HFFc6 (cell line): ENCODE measurements at places on chromosomes 11 and 22.
A peak's percentile ranks its signal among the peaks of the same experiment; 100 is the strongest.

GRCh38 chr11:56841210-56841810 is 92.8 kb upstream of the OR9G4 start:
- DNase-seq, result peak; percentile 52

DNA sequence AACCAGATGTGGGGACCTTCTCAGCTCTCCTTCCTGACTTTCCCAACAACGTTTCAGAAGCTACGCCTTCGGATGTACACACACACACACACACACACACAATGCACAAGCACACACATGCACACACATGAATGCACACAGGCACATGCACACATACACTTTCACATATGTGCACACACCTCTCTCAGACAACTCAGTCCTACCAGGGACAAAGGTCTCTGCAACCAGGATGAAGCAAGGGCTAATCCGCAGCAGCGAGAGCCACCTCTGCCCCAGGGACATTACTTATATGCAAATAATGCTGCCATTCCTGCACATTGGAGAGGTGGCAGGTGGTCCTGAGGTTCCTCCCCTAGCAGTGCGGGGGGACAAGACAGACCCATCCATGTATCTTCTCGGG is 27.4 kb upstream of the LINC01488 start:
- no peak for DNase-seq

GRCh38 chr11:100681064-100681502 is 6.0 kb upstream of the ARHGAP42 start:
- no peak for DNase-seq

DNA sequence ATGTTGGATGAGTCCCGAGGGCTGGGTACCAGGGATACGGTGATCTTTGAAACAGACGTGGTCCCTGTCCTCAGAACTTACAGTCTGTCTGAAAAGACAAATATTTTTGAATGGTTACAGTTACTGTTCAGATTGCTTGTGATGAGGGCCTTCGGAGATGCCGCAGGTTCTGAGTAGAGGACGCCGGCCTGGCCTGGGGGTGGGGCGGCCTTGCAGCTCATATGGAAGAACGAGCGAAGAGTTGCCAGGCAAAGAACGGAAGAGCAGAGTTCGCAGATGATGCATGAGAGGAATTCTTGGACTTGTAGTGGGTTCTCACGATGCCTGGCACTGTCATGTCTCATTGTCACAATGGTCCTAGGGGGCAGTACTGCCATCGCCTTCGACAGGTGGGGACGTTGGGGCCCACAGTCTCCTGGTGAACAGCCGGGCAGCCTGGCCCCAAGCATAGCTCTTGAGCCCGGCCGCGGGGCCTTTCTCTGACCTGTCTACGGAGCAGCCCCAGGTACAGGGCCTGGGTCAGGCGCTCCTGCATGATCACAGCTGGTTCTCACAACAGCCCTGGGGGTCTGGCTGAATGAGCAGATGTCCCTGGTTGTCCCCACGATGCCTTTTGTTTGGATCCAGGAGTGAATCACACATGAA is 60.9 kb upstream of the PARVG start:
- no peak for DNase-seq

DNA sequence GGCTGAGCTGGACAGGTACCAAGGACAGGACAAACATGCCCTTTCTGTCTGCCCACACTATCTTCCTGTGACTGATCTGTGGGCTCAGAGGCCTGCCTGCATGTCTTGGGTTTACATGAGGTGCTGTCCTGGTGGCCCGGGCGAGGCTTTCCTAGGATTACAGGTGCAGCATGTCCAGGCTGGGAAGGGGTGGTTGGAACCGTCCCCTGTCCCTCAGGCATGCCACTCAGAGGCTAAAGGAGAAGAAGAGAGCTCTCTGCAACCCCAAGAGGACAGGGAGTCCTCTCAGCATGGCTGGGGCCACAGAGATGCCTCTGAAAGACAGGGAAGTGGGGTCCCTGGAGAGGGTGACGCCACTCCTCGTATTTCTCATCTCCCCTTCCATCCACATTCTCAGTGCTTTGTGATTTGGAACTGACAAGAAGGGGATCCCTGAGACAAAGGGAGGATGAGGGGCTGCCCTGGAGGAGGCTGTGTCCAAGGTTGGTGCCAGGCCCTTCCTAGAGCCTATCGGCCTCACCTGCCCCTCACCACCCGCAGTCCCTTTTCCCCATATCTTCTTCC is 64.6 kb upstream of the LMO1 start:
- no peak for DNase-seq

DNA sequence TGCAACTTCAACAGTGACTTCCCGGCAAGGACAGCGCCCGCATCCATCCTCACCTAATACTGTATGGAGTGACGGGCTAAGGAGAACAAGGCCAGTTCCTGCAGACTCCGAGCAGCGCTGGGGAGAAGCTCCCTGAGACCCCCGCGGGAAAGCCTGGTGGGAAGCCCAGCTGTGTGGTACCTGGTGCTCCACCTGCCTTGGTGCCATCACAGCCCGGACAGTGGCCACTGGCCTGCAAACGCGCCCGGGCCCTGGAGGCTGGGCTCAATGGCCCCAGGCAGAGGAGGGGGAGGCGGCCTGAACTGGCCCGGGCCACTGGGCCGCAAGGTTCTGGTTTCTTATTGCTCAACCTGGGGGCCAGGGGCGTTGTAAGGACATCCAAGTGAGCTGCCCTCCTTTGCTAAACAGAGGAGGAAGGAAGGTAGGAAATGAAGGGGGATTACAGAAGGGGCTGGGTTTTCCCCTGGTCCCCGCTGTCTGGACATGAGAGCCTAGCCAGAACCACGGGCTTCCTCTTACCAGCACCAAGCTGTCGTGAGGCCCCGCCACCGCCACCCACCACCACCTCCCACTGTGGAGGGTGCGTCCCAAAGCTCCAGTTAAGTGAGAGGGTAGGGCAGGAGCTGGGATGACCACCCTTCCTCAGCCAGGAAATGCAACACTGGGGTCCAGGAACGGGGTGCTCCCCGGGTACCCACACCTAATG is 8.5 kb upstream of the CDC42BPG start:
- no peak for DNase-seq

- DNase-seq, result no peak
Measured at GRCh38 chr22:33006220-33006954, 51.8 kb downstream of the SYN3 start.

DNA sequence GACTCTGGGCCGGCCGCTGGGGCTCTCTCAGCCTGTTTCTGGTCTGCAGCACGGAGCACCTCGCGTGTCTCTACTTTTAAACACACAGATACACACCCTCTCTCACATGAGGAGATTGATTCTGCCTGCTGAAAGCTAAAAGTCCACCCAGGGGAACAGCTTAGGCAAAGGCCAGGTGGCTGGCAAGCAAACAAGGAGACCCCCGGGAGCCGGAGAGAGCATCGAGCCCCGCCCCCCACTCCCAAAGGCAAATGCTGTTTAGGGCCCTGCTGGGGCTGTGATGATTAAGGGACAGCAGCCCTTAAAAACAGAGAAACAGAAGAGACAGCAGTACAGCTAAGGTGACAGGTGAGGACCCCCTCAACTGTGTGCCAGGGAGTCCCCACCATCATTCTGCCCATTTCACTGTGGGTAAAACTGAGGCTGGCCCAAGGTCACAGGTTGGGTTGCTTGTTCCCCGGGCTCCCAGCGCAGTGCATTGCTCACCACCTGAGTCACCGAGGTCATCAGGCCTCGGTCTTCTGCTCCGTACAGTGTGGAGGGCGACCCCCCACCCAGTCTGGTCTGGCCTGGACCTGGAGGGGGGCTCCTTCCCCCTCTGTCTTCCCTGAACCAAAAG is 6.8 kb downstream of the CABP7 start:
- no peak for DNase-seq

GRCh38 chr11:76376746-76377558 is 4.0 kb downstream of the THAP12 start:
- DNase-seq, result no peak

GRCh38 chr11:57111619-57112018 is 70.1 kb upstream of the LRRC55 start:
- no peak for DNase-seq

- DNase-seq, result no peak
Measured at GRCh38 chr11:390175-390574, 3.8 kb upstream of the PKP3 start.

- DNase-seq, result no peak
Measured at GRCh38 chr22:19969141-19969928, 27.7 kb upstream of the TXNRD2 start.

DNA sequence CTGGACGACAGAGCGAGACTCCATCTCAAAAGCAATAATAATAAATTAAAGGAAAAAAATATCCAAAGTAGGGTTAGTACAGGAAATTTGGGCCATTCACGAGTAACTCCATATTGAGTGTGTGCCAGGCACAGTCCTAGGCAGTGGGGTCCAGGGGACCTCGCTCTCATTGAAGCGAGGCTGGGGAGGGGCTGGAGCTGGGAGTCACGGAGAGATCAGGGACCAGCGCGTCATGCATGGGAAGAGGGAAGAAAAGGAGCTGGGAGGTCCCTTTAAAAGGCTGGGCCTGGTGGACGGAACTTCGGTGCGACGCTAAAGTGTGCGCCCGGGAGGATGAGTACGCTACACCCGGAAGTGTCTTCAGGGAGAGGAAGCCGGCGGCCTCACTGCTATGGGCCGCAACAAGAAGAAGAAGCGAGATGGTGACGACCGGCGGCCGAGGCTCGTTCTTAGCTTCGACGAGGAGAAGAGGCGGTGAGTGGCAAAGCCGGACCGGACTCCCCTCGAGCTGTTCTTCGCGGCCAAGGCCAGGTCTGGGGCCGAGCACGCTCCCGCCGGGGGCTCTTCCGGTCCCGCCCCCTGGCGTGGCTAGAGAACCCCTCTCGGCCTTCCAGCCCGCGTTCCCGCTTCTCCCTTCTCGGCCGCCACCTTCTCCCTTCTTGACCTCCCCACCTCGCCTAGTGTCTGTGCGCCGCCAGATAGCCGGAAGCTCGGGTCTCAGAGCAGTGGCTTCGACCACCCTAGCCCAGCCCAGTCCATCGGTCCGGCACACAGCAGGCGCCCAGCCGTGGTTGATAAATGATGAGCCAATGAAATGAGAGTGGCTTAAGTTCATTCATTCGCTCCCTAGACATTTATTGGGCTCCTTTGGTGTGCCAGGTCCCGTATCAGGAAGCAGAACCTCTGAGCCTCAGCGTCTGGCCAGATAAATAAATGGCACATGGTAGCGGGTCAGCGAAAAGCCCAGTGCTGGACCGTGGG is at the start of gene NOL12:
TSS of gene NOL12 (plus strand) at position 342 of the 981 bp plus-strand sequence. CDS start at position 392, 50 bp downstream.
- peak; percentile 73 for DNase-seq

GRCh38 chr22:30868663-30869385 is 99.8 kb downstream of the MORC2 start:
- no peak for DNase-seq

DNA sequence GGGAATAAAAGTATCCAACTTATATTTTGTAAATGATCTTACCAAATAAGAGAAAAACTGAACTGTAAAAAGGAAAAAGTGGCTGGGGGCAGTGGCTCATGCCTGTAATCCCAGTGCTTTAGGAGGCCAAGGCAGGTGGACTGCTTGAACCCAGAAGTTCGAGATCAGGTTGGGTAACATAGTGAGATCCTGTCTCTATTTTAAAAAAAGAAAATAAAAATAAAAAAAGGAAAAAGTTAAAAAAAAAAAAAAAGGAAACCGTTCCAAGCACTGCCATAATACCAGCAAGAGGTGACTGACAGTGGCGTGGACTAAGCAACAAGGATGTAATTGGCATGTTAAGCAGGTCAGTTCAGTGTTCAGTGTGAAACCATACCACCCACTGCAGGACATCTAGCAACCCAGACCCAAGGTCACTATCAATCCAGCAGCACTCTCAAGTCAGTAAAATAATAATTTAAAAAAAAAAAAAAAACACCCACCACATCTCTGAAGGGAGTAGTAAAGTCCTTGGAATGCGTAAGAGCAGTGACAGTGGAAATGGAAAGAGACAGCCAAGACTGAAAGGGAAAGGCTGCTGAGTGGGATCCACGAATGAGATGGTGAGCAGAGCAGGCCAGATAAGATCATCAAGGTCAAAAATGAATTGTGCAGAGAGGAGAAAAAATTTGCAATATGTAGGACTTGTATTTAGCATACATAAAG is 43.6 kb downstream of the MAPK1 start:
- peak; percentile 55 for DNase-seq

- DNase-seq, result peak; percentile 15
Measured at GRCh38 chr22:37088108-37088605, 21.4 kb downstream of the TMPRSS6 start.

- DNase-seq, result no peak
Measured at GRCh38 chr22:50473088-50473487, 1.7 kb downstream of the SBF1 start.

GRCh38 chr11:70210051-70210501 is 7.0 kb downstream of the FADD start:
- DNase-seq, result no peak

DNA sequence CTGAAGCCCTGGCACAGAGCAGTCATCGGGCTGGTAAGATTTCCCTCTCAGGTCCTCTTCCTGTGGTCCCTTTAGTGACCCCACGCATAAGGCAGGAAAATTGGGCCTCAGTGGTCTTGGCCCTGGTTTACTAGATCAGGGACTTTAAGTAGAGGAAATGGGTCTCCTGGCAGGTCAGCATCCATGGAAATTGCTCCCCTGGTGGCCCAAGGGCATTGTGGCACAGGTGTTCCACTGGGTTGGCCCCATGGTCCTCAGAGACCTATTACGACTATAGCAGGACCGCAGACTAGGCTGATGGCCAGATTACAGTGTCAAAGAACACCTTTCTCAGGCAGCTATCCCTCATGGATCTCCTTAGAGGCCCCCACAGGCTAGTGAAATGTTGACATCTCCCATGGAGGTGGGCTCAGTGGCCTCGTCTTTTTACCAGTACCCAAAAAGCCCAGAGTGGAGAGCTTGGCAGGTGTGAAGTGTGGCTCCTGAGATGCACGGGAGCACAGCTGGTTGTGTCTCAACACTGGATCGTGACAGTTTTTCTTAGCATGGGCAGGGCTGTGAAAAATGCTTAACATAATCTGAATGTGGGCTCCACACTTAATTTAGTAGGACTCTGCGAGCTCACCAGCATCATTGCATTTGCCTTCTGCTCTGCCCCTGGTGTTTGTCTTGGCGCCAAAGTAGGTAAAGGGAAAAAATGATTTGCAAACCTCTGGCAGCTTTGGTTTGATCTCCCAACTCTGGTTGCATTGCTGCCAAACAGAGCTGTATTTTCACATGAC is 74.2 kb downstream of the ZBTB16 start:
- no peak for DNase-seq

DNA sequence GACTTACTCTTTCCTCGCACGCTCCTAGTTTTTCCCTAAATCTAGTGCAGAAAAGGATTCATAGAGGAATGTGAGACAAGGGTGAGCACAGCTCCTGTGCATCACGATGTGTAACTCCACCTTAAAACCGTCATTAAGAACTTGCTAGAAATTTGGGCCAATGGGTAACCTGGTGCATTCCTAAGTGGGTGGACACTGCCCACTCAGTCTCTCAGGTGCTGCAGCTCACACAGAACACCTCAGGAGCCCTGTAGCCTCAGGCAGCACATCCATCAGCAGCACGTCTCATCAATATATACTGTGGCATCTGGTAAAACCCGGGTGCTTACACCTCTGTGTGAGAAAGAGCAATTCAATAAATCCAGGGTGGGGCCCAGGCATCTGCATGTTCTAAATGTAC is 12.4 kb downstream of the POU2AF3 start:
- no peak for DNase-seq
